CD14-positive monocyte (primary cell): ENCODE measurements at places on chromosomes 6 and 20. TPM values are rescaled to one million over a fixed set of nuclear protein-coding genes. Genes with fewer than 3 reads are reported as not detected.

GRCh38 chr20:54560357-54560756, 85.0 kb downstream of the DOK5 start:
- no peak overlapping the region for H3K27ac ChIP-seq
- no peak for DNase-seq
- H3K4me3 ChIP-seq, result no peak overlapping the region
- H3K27me3 ChIP-seq, result no peaks in the 10 kb centered on the region

PXDC1 gene
- polyA plus RNA-seq, result 0.69 and 0.92 TPM in 2 replicates

FAM217A gene
- polyA plus RNA-seq, result not detected

RRAGD gene
- polyA plus RNA-seq, result 5.0 TPM
